ENCODE measurements at places on chromosomes 11 and 22. TPM values are rescaled to one million over a fixed set of nuclear protein-coding genes. Genes with fewer than 3 reads are reported as not detected.
A peak's percentile ranks its signal among the peaks of the same experiment; 100 is the strongest.

- no peak for DNase-seq
These were observed 473.7 kb upstream of the ISX start for GRCh38 chr22:34592123-34592740.

DNA sequence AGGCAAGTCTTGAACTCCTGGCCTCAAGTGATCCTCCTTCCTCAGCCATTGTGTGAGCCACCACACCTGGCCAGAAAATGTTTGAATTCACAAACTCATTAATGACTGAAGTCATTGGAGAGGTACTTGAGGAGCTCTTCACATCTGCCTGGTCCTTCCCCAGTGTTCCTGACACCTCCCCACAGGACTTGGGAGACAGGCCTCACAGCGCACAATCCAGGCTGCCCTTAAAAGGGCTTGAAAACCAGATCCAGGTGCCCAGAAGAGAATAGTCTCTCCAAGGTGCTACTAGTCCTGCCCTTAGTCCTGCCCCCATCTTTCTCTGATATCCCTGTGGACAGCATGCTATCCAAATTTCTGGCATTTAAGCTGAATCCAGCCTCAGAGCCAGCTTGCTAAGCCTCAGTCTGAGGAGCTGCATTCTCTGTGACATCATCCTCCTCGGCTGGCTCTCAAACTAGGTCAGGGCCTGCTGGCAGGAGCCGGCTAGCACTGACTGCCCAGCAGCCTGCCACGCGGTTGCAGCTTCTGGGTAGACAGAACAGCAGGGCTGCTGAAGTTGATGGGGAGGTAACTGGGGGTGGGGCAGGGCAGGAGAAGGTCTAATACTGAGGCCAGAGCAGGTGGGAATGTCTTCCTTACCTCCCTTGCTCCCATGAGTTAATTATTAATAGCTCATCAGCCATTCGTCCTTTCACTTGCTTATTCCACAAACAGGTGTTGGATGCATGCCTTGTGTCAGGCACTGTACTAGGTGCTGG is 35.3 kb upstream of the NECTIN1 start:
- peak; percentile 97 for DNase-seq

GRCh38 chr11:126817096-126817495 is 183.5 kb downstream of the KIRREL3 start:
- no peak for DNase-seq

DNA sequence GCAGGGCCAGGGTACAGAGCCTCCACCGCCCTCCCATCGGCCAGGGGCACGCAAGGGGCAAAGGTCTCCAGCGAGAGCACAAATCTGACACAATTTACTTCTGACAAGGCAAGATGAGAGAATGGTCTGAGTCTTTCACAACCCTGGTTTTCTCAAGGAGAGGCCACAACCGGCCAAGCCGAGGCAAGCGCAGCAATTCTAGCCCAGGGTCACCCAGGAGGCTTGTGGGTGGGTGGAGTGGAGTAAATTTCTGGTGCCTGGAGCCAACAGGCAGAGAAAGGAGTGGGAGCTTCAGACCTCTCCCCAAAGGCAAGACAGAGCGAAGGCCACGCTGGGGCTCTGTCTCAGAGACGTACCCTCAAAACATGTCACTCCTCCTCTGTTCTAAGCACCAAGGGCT is 9.3 kb downstream of the LARGE2 start:
- no peak for DNase-seq

DNA sequence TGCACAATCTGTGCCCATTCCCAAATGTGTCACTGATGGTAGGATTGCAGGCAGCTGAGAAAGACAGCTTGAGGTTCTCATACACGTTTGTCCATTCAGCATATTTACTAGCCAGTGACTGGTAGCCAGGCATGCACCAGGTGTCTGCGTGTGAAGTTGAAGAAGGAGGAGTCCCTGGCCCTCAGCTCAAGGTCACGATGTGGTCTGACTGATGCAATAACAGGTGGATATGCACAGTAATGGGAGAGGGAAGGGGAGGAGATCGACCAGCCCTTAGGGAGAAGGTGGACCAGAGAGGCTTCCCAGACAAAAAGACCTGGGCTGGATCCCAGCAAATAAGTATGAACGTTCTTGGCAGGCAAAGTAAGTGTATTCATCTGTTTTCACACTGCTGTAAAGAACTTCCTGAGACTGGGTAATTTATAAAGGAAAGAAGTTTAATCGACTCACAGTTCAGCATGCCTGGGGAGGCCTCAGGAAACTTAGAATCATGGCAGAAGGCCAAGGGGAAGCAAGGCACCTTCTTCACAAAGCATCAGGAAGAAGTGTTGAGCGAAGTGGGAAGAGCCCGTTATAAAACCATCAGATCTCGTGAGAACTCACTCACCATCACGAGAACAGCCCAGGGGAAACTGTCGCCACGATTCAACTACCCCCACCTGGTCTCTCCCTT is 96.0 kb downstream of the MN1 start:
- no peak for DNase-seq

- DNase-seq = no peak
These were observed 24.1 kb upstream of the RASL10A start for GRCh38 chr22:29339381-29340235.

DNA sequence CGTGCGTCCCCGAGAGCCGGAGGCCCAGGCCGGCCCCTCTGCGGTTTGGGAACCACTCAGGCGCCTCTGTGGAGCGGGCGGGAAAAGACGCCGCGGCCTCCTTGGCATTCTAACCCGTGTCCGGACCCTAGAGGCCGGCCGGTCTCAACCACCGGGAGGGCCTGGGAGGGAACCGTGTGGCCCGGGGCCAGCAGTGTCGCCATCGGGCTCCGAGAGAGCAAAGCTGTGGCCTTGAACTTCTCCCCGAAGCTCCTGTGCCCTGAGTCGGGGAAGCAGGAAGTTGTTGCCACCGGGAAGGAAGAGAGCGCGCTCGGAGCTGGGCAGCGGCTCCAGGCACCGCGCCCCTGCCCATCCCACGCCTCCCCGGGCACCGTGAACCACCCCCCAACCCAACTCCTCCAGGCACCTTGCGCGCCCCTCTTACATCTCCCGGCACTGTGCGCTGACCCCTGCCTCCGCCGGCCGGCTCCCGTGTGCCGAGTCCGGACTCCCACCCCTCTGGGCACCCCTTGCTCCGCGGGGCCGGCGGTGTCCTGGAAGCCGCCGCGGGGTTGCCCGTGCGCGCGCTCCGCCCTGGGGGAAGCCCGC is 80.0 kb upstream of the PPARA start:
- DNase-seq = peak; percentile 45

GRCh38 chr11:67445515-67445914 is 2.2 kb upstream of the CORO1B start:
- no peak for DNase-seq

GRCh38 chr11:8681837-8682302 is 595 bp downstream of the TRIM66 start:
- no peak for DNase-seq

P4HA3 gene
- total RNA-seq = 24.6 TPM

NF2 gene
- 25.5 TPM for total RNA-seq
